NCI-H1417 treated with DMSO at 0.1 percent for 48 hours (cell line): ENCODE measurements at places on chromosomes 12 and 14.
A peak's percentile ranks its signal among the peaks of the same experiment; 100 is the strongest.

DNA sequence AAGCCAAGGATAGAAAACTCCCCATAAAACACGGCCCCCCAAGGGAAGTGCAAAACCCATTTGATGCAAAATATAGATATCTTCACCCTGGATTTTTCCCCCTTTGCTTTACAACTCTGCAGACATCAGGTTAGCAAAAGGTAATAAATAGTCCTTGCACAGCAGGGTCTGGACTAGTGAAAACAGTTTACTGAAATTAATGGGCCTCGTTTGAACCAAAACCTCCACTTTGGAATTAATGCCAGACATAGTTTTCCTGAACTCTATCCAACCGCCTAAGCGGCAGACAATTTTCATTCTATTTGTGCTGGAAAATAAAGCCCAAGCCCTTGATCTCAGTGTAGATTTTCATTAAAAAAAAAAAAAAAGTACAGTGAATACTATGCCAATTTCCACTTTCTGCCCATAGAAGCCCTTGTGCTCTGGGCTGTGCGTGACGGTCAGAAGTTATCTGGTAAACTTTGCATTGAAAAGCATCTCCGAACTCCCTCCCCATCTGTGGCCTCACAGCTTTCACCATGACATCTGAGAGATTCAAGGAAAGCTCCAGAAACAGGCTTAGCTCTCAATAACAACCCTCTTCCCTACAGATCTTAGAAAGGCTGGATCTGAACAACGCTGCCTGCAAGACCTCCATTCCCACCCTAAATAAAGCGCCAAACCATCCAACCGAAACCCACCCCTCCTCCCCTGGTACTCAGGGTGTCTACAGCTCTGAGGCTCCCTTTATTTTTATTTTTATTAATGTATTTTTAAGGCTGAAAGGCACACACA is 11.0 kb upstream of the IRF2BPL start:
- no peak for DNase-seq

GRCh38 chr14:69796797-69797500 is at the start of gene SLC10A1:
Gene SLC10A1, minus strand, starts transcription at chr14:69797241. Its CDS starts 86 bp downstream, at chr14:69797155.
- no peak for DNase-seq

GRCh38 chr12:58711974-58712373 is 208.3 kb downstream of the LRIG3 start:
- DNase-seq, result no peak

DNA sequence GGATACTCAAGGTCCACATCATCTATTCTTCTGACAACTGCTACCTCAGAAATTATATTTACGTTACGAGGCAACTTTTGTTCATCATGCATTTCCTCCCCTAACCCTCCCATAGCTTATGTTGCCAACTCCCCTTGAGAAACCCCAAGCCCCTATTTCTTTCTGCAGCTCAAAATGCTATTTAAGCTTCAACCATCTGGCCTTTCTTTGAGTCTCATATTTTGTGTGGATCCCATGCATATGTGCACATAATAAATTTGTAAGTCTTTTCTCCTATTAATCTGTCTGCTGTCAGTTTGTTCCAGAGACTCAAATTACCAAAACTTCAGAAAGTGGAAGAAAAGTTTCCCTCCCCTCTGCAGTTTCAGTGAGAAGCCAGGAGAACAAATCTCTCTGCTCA is 444.1 kb downstream of the TRHDE start:
- no peak for DNase-seq

DNA sequence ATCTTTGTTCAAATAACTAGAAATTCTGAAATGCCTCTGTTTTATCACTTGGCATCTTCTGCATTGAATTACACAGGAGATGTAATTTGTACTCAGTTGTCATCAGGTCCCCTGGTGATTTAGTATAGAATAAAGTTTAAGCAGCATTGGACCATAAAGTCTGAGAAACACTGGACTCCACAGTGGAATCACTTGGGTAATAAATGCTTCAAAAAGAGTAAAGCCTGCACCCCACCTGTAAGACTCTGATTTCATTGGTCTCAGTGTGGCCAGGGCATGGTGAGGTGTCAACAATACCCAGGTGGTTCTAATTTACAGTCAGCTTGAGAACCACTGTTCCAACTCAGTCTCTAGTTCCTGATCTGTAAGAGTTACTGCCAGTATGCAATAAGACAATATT is 148.9 kb downstream of the ITPR2 start:
- no peak for DNase-seq

- no peak for DNase-seq
These were observed 5.0 kb upstream of the MIA2 start for GRCh38 chr14:39228509-39229221.

GRCh38 chr12:108252523-108252922 is 86.6 kb downstream of the CMKLR1 start:
- DNase-seq, result no peak

DNA sequence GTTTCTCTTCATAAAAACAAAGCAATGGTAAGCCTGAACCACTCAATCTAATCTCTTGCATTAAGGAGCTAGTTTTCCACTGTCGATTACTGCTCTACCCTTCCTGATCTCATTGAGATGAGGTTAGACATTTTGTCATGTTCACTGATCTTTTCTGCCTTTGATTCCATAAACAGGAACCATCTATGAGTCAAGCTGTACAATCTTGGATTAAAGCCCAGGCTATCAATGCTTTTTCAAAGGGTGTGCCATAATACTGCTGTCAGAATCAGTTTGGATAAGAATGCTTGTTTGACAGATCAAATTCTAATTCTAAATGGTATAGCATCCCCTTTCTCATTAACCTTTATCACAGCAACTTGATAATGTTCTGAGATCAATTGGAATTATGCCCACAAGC is 16.1 kb downstream of the GRIP1 start:
- no peak for DNase-seq

DNA sequence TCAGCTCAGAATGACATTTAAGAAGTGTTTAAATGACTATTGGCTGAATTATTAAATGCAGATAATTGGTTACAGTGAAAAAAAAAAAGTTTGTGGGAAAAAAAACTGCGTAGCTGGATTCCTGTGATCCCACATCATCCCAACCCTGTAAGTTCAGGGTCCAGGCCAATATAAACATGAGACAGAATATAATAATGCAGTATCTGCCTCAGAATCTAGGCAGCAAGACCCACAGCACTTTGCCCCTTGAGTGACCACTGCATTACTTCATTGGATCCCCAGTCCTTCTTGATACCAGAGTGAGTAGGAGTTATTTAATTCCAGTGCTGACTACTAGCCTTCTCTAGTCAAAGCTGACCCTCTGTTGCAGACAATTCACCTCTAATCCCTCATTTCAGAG is 272.6 kb downstream of the CCER1 start:
- no peak for DNase-seq

- DNase-seq, result no peak
These were observed 166.7 kb downstream of the TMEM117 start for GRCh38 chr12:44002607-44003006.

DNA sequence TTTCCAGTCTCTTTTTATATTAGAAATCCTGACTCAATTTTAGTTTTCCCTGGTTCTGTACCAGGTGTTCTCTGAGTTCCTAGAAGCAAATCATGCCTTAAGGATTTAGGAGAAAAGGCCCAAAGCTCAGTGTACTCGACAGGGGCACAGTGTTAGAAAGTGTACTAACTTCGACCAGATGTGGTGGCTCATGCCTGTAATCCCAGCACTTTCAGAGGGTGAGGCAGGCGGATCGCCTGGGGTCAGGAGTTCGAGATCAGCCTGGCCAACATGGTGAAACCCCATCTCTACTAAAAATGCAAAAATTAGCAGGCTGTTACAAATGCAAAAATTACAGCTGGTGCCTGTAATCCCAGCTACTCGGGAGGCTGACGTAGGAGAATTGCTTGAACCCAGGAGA is 12.0 kb downstream of the VEZT start:
- DNase-seq, result no peak

GRCh38 chr12:131131077-131131807 is 177.5 kb downstream of the ADGRD1 start:
- no peak for DNase-seq

GRCh38 chr14:65860956-65861611 is 448.6 kb downstream of the FUT8 start:
- DNase-seq, result no peak

DNA sequence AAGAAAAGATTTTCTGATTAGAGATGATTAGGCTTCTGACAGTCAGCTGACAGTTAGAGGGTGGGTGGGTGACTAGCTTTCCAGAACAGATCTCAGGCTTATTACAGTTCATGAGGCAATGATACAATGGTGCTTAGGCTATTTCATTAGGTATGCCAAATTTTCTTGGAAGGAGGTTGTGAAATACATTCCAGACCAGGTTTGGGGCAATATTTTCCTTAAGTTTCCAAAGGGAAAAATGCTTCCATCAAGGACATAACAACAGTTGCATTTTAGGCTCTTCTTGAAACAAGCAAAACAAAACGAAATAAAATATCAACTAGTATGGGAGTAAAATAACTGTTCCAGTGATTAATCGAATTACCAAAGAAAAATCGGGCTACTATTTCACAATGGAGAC is 59.3 kb upstream of the CNTN1 start:
- no peak for DNase-seq

DNA sequence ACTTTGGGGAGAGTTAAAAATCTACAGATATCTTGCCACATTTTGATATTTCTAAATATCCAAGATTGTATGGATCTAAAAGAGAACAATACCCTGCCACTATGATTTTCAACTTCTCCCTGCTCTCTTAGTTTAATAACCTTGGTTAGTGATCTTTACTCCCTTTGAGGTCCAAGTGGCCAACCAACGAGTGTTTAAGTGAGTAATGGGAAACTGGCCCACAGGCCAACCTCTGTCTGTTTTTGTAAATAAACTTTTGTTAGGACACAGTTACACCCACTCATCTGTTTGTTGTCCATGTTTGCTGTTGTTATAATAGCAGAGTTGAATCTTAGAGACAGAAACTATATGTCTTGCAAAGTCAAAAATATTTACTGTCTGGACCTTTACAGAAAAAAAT is 30.9 kb upstream of the NKX2-1 start:
- no peak for DNase-seq

DNA sequence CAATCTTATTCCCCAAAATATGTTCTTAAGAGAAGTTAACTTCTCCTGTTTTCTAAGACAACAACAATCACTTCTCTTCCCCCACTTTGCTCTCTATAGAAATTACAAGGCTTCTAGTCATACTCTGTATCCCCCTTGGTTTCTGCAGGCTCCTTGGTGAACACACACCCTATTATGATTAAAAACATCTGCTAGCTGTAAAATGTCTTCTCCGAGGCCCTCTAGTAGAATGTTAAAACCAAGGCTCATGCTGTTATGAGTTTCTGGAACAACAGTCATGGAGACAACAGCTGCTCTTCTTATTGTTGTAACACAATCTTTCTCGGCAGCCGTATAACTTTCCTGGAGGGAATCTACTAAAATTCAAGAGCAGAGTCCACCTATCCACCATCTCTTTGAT is 397.5 kb upstream of the CCDC196 start:
- DNase-seq, result no peak

- no peak for DNase-seq
These were observed 54.3 kb upstream of the STRN3 start for GRCh38 chr14:31080484-31080883.

- DNase-seq, result no peak
These were observed 333.7 kb downstream of the RAD51B start for GRCh38 chr14:68153275-68153674.

DNA sequence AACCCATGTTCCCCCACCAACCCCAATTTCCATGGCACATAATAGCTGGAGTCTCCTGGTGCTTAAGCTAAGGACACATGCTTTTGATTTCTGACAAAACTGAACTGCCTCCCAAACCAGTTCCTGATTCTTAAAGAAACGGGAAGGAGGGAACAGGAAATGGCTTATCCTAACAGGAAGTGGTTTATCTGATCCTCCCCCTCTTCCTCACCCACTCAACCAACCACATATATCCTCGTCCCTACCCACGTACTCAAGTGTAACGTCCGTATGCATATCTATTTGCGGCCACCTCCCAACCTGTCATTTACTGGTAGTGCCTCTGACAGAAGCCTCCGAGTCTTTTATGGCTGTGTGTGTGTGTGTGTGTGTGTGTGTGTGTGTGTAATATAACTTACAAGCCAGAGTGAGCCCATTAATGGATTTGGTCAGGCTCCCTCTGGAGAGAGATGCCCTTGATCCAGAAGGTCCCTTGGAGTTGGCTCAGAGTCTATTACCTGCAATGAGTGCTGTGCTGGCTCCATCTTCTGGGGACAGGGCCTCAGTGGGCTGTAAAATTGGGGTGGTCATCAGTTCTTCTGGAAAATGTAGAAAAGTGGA is 7.7 kb downstream of the DAZAP2 start:
- no peak for DNase-seq

DNA sequence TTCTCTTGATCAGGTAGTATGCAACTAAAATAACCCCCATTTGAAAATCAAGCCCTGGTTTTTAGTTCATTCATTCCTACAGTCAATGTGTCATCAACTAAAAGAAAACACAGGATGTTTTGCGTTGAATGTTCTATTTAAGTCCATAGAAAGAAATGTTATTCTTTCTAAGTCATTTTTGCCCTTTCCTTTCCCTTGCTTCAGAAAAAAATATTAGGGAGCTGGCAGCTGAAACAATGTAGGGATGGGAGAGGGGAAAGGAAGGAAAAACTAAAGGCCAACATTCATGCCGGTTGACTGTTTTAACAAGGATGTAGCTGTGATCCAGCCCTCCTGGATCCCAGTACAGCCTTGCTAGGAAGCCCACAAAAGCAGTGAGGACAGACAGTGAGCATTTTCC is 155.1 kb downstream of the BTG1 start:
- DNase-seq, result no peak

DNA sequence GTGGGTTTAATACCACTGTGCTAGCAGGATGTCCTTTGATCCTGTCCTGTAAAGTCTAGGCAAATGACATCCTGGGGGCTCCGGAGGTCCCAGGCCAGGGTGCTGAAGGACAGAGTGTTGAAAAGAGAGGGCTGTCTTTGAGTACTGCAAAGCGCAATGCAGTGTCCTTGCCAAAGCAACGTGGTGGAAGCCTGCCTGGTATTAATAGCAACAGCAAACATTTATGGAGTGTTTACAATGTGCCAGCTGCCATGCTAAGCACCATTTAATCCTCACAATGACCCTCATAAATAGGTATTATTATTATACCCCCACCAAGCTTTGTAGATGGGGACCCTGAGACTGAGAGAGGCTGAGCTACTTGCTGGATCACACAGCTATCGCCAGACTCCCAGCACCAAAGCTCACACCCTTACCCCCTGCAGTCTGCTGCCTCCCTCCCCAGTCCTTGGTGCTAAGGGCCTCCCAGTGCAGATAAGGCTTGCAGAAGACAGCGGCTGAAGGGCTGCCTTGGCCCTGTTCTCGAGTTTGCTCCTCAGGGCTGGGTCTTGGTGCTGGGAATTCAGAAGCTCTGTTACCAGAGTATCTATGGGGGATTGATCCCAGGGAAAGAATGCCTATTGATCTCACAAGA is 427.7 kb downstream of the FUT8 start:
- peak; percentile 79 for DNase-seq

GRCh38 chr12:93115646-93116045 is 186.6 kb upstream of the EEA1 start:
- no peak for DNase-seq

DNA sequence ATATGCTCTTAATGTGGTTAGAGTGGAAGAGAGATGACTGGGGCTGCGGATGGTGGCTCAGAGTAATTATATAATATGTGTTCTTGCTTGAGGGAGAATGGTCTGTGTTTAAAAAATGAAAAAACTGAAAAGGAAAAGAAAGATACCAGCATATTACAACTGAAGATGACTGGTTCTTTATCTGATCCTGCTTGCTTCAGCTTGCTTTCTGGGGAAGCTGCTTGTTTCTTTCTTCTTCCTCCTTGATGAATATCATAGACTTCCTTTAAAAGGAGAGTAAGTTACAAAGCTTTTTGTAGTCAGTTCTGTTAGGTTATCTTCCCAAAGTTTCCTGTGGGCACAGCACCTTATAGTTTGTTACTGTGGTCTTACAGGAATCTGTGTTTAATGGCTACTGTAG is 210.9 kb downstream of the ERC1 start:
- DNase-seq, result no peak

GRCh38 chr14:73748858-73749357 is 34.7 kb upstream of the PNMA1 start:
- no peak for DNase-seq
